Activated CD4-positive, alpha-beta memory T cell treated with anti-CD3 and anti-CD28 coated beads for 36 hours (primary cell): ENCODE measurements at places on chromosomes 6 and 20. TPM values are rescaled to one million over a fixed set of nuclear protein-coding genes. Genes with fewer than 3 reads are reported as not detected.

The GLP1R gene
- not detected for total RNA-seq

The PLEKHG1 gene
- 6.7 TPM for total RNA-seq

The ZFP57 gene
- not detected for total RNA-seq

The NCOA6 gene
- total RNA-seq: 20.7 TPM

The HRH3 gene
- total RNA-seq: not detected

The FRMD1 gene
- total RNA-seq: not detected

The CGAS gene
- total RNA-seq: 38.4 TPM

The BPIFA1 gene
- not detected for total RNA-seq

The TP53TG5 gene
- 0.24 TPM for total RNA-seq

The CTCFL gene
- total RNA-seq: not detected

DNA sequence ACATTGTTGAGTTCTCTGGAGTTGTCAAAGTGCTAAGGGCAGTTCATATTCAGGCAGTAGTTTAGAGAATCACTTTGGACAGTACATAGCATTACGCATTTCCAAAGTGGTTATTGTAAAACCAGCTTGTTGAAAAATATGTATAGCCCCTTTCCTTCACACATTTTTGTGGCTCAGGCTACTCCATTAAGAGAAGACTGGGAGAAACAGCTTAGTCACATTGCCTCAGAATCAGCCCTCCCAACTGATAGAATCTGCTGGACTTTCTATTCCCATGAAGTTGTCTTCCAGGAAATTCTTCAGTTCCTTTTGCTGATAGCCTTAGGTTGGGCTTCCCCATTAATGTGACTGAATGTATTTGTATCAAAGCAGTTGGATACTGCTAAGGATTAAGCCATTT, 39.5 kb upstream of the HDGFL1 start:
- H3K4me1 ChIP-seq: no peaks in the 10 kb centered on the region
- no peak for DNase-seq
- no peak overlapping the region for H3K4me3 ChIP-seq

DNA sequence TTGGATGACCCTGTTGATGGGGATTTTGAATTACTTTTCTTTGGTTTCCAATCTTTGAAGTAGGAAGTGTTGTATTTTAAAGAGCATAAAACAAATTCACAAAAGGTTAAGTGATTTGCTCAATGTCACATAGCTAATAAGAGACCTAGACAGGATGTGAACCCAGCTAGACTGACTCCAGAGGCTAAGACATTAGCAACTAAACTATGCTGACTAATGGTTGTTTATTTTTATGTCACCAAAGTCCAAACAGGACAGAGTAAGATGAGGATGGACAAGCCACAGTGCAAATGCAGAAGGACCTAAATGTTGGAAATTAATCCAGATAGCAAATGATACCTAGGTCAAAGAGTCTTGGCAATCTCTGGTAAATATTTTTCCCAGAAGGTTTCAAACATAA, 38.0 kb downstream of the OGFRL1 start:
- H3K36me3 ChIP-seq: no peaks in the 10 kb centered on the region
- H3K4me3 ChIP-seq: no peak overlapping the region
- no peak overlapping the region for H3K27ac ChIP-seq
- H3K4me1 ChIP-seq: no peaks in the 10 kb centered on the region
- peaks cover 6% of the 10 kb centered on the region for H3K27me3 ChIP-seq

DNA sequence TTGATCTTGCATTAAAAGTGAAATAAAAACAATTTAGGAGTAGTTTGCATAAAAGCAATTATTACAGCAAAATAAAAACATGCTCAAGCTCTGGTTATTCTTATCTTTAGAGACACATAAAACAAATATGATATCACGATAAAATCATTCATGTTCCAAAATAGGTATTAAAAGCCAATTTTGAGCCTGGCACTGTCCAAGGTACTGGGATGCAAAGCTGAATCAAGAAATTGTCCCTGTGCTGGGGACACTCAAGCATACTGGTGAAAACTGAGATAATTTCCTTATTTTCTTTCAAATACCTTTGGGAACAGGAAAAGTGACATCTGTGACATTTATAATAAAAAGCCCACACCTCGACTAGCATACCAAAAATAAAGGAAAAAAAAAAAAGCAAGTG, 931 bp upstream of the MTCL3 start:
- H3K36me3 ChIP-seq: no peaks in the 10 kb centered on the region
- H3K4me1 ChIP-seq: peaks cover 23% of the 10 kb centered on the region
- H3K27ac ChIP-seq: no peak overlapping the region

DNA sequence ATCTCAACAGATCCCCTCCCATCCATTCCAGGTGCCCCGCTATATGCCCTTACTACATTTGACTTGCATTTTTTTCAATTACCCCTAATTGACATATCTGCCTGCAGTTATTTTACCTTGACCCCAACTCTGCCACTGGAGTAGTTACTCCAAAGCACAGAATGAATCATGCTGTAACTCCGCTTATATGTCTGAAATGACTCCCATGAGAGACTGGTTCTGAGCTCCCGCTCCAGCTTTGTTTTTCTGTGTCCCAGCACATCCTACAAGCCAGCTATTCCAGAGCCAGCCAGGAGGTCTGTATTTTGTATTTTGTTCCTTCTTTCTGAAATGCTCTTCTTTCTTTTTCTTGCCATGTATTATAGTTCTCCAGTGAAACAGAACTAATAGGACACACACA, 10.9 kb upstream of the NOX3 start:
- no peak overlapping the region for H3K4me3 ChIP-seq
- peaks cover 4% of the 10 kb centered on the region for H3K36me3 ChIP-seq
- no peak for DNase-seq
- H3K27me3 ChIP-seq: no peaks in the 10 kb centered on the region

GRCh38 chr6:107156617-107157016, 41.3 kb upstream of the BEND3 start:
- no peaks in the 10 kb centered on the region for H3K27me3 ChIP-seq
- no peak for DNase-seq
- no peak overlapping the region for H3K27ac ChIP-seq
- H3K4me3 ChIP-seq: no peak overlapping the region
- H3K36me3 ChIP-seq: no peaks in the 10 kb centered on the region

DNA sequence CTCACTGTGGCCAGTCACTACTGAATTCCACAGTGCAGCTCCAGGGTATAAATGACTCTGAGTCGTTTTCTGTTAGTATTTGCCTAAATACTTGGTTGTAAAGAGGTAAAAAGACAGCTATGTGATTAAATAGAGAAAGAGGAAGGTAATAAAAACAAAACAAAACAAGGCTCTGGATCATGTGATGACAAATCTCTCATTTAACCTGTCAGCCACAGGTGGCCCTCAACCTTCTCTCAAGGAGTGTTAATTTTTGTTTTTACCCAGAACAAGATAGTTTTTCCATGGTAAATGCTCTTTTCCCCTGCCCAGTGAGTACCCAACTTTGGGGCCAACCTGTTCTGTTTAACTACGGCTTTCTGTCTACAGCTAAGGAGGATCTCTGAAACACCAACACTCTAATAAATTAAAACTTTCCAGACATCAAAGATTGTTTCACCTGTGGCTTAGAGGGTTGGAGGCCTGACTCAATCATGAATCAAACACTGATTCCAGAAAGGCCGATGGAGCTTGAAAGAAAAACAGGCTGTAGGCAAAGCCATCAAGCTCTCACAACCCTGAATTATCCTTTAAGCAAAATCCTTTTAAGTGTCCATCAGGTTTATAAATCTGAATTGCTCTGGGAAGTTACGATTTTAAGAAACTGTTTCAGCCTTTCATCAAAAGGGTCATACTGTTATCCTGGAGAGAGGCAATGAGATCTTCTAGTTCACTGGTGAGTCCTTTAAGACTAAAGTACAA, 81.5 kb upstream of the BCLAF1 start:
- H3K27ac ChIP-seq: no peak overlapping the region
- peaks cover 7% of the 10 kb centered on the region for H3K27me3 ChIP-seq
- H3K4me3 ChIP-seq: no peak overlapping the region
- DNase-seq: no peak
- H3K36me3 ChIP-seq: no peaks in the 10 kb centered on the region

DNA sequence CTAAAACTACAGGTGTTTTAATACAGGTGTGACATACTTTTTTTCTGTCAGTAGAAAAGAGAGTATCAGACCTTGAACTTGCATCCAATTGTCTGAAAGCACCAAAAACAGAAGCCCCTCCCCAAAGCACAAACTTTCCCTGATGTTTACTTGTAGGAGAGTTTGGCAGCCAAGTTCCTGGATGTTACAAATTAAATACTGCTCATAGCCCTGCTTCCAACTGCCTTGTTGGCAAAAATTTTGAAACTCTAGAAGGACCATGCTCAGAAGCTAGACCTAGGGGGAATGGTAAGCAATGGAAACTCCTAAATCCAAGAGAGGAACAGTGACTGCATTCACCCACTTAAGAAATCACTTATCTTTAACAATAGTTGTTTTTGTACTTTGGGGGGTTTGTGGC, 17.0 kb upstream of the ARG1 start:
- H3K27ac ChIP-seq: no peak overlapping the region
- no peaks in the 10 kb centered on the region for H3K36me3 ChIP-seq
- no peak overlapping the region for H3K4me3 ChIP-seq
- peaks cover 2% of the 10 kb centered on the region for H3K27me3 ChIP-seq
- H3K4me1 ChIP-seq: no peaks in the 10 kb centered on the region

DNA sequence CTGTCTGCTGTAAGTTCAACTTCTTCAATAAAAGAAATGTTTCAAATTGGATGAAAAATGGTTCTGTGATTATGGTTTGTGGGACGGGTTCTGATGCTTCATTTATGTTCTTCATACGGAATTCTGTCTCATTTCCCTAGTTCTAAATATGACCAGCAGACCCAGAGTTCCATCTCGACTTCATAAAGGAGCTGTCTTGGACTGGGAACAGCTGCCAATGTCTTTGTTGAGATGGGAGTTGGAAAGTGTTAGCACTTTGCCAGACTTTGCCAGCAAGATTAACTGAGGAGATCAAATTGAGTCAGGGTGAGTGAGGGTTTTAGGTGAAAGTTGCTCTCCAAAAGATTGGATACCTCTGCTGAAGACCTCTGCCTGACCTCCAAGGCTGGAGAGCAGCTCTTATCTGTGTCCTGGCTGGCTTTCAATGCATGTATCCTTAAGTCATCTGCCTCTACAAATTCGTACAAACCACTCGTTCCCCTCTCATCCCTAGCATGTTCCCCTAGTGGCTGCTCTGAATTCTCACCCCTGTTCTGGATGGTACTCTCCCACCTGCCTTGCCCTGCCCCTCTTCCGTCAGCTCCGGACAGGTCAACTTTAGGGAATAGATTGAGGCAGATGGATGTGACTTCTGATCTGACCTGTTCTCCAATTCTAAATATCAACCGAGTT, at the start of gene EFCAB8:
EFCAB8 (plus strand) TSS at position 223 of the 672 bp plus-strand sequence. CDS start 4,870 bp downstream, outside the sequence.
- peaks cover 13% of the 10 kb centered on the region for H3K36me3 ChIP-seq
- no peaks in the 10 kb centered on the region for H3K27me3 ChIP-seq
- peaks cover 18% of the 10 kb centered on the region for H3K4me1 ChIP-seq
- H3K4me3 ChIP-seq: no peak within 1 kb of the TSS

DNA sequence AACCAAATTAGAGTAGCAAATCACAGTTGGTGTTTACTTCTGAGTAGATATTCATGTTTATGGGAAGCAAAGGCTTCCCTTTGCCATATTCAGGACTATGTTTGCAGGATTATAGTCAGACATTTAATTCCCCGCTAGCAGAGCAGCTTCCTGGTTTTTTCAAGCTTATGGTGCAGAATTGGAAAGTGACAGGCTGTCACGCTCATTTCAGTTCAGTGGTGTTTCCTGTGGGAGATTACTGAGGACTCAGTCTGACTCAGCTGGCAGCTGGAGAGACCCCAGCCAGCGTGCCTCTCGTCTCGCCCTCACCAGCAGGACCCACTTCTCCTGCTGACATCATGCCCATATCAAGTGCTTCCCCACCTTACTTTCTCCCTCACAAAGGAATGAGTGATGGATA, 85.1 kb downstream of the LYRM2 start:
- no peaks in the 10 kb centered on the region for H3K36me3 ChIP-seq
- H3K27me3 ChIP-seq: peaks cover 1% of the 10 kb centered on the region
- H3K4me1 ChIP-seq: no peaks in the 10 kb centered on the region
- no peak for DNase-seq
- H3K27ac ChIP-seq: no peak overlapping the region
- no peak overlapping the region for H3K4me3 ChIP-seq

DNA sequence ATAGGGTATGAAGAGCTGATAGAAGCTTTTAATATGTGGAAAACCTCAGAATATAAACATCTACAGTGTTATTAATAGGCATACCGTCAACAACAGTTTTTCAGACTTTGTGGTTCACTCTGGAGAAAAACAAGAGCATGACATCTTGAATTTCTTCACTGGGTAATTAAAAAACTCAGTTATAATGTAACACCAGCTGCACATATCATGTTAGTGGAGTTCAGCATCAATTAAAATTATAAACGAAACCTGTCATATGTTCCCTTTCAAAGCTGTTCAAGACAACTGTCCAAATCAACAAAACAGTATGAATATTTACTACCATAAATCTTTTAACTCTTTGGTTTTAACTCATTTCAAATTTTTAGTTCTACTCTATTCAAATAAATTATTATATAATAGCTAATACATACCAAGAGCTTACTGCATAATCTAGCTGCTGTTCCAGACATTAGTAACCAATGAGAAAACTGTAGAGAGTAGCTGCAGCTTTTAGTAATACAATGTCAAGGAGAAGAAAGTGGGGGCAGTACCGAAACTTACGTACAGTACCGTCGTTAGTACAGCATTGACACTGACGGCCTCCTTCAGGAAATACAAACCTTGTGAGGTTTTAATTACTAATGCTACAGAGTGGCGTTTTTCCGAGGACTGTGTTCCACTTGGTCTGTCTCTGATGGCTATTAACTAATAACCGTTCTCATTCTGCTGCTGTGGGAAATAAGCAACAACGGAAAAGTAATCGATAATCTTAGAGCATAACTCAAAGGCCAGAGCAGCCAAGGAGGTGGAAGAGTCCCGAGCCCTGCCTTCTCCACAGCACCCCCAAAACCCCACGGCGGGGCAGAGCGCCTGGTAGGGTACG, 532 bp upstream of the PM20D2 start:
- DNase-seq: peak; percentile 62
- H3K27me3 ChIP-seq: no peaks in the 10 kb centered on the region
- peaks cover 37% of the 10 kb centered on the region for H3K4me1 ChIP-seq

DNA sequence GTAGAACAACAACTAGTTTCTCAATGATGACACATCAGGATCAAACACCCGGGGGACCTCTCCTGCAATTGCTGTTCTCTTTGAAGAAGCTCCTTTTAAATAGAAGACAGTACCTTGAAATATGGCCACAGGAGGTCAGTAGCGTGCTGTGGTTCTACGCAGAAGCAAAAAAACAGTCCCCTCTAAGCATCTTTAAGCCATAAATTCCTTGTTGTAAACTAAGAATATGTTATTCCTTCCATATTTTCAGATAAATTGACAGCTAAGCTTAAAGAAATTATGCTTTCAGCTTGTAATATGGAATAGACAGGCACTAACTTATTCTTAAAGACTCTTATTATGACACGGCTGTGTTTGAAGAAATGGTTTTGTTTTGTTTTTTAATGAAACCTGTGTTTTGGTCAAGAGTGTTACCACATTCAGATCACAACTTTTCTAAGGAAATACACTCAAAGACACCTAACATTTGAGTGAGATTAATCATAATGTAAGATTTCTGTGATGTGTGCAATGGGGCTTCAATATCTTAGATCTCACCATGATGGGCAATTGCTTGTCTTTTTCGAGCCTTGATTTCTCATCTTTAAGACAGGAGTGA, 49.7 kb upstream of the IL20RA start:
- peak; percentile 68 for DNase-seq
- H3K36me3 ChIP-seq: no peaks in the 10 kb centered on the region
- peaks cover 2% of the 10 kb centered on the region for H3K27me3 ChIP-seq
- no peak overlapping the region for H3K27ac ChIP-seq
- peaks cover 22% of the 10 kb centered on the region for H3K4me1 ChIP-seq

GRCh38 chr6:36129941-36130666, at the start of gene MAPK13:
Gene MAPK13 (plus strand): TSS chr6:36130513. CDS start chr6:36130583, 70 bp downstream.
- peak within 1 kb of the TSS; percentile 94 for H3K27ac ChIP-seq
- H3K36me3 ChIP-seq: peaks cover 19% of the 10 kb centered on the region
- H3K4me1 ChIP-seq: peaks cover 50% of the 10 kb centered on the region
- peak; percentile 55 for DNase-seq
- no peaks in the 10 kb centered on the region for H3K27me3 ChIP-seq
